ENCODE measurements at places on chromosomes 2 and 18.

DNA sequence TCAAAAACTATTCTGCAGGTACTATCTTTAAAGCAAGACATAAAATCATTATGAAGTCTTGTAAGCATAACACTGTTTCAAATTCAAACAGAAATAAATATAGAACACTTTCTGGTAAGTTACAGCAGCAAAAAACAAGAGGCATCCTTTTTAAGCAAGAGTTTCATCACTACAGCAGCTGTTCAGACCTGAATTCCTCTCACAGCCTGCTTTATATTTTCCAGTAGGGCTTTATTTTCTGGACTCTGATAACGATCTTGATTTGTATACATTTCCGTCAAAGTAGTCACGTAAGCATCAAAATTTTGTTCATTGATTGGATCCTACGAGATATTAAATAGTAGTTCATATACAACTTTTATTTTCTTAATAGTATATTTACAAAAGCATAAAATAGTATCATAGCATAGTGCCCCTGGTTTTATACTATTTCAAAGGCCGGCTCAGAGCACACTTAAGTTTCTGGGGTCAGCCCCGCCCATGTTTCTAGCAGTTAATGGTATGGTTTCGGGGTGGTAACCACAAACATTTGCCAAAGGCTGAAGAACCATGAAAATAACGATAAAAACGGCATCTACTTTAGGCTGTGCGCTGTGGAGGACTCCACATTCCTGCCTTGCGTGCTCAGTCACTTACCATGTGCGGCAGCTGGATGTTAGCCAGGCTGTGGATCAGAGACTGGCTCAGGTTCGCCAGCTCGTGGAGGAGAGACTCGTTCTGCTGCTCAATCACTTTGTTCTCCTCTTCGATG lies 47.5 kb upstream of the PXDN start:
- DNase-seq, result peak; percentile 92

DNA sequence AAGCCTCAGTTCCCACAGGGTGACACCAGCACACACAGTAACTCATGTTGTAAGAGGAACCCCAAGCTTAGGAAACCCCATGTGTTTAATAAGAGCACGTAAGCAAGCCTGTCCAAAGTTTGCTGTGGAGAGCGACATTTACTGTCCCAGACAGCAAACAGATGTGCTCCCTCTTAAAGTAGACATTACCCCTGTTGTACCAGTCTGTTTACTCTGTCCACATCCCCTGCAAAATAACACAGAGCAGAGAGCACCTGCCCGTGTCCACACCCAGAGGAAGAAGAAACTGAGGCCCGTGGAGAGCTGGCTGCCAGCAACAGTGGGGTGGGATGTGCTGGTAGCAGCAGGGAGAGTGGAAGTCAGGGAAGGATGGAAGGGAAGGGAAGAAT lies 243.5 kb downstream of the GBX2 start:
- DNase-seq, result no peak

DNA sequence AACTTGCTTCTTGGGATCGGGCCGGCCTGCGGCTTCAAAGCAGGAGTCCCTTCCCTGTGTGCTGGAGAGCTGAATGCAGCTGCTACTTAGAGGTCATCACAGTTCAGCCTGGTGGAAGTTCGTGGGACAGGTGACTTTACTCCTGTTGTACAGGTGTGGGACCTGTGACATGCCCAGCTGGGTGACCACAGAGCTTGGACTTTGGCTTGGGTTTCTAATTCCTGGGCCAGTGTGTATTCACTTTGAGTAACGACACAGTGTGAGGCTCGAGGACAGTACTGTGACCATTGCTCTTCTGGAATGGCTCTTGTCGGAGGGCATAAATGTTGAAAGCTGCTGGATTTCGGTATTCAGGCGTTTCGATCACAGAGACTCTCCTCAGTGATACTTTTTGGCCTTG lies 114.5 kb downstream of the STPG4 start:
- DNase-seq, result no peak

DNA sequence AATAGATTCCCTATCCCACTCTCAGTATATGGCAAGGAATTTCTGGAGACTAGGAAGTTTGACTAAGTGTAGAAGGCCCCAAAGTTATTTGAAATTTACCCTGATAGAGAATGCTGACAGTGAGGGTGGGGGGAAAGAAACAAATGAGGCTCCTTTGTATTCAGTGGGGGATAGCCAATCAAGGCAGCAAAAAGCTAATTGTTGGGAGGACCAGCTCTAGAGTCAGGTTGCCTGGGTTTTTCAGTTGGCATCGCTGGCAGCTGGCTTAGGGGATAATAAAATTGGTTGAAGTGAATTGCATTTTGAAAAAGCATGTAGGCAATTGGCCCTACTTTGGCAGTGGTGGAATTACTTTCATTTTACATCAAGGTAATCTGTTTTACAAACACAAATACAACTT lies 79.4 kb upstream of the STAM2 start:
- DNase-seq, result no peak

DNA sequence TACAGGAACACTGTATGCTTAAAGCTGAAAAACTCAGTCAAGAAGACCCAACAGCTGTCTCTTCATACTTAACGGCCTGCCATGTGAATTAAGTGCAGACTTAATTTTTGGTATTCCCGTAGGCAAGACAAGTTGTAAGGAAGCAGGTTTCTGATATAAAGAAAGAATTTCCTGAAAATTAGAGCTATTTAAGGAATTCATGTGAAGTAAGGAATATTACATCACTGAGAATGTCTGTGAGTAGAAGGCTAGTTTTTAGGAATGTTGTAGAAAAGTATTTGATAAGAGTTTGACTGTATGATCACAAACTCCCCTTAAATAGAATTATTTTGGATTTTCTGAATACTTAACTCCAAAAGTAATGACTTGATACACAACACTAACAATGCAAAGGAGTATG lies 51.0 kb downstream of the WDR33 start:
- peak; percentile 7 for DNase-seq

- no peak for DNase-seq
Measured at GRCh38 chr2:78979380-78980151, 45.9 kb upstream of the REG3G start.

DNA sequence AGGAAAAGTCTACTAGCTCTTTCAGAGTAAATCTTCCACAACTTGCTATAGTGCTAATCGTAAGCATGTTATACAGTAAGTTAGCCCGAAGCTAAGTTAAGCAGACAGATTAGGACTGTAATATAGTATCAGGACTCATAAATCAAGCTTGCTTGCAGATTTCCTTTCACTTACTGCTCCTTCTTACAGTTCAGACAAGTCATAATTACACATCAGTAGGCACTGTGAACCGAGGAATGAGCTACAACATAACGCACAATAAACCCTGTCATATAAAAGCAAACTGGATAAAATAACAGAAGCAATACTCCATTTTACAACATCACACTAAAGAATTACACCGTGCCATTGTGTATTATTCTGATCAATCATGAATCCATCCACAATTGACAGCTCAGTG lies 832.6 kb upstream of the ZEB2 start:
- DNase-seq, result no peak

GRCh38 chr2:23695890-23696751 lies 230.8 kb downstream of the ATAD2B start:
- DNase-seq, result no peak

- DNase-seq, result no peak
Measured at GRCh38 chr2:161138429-161138828, 21.8 kb upstream of the TANK start.

- DNase-seq, result no peak
Measured at GRCh38 chr18:52408800-52409302, 68.9 kb downstream of the DCC start.

- no peak for DNase-seq
Measured at GRCh38 chr18:26741048-26741447, 124.5 kb downstream of the AQP4 start.

DNA sequence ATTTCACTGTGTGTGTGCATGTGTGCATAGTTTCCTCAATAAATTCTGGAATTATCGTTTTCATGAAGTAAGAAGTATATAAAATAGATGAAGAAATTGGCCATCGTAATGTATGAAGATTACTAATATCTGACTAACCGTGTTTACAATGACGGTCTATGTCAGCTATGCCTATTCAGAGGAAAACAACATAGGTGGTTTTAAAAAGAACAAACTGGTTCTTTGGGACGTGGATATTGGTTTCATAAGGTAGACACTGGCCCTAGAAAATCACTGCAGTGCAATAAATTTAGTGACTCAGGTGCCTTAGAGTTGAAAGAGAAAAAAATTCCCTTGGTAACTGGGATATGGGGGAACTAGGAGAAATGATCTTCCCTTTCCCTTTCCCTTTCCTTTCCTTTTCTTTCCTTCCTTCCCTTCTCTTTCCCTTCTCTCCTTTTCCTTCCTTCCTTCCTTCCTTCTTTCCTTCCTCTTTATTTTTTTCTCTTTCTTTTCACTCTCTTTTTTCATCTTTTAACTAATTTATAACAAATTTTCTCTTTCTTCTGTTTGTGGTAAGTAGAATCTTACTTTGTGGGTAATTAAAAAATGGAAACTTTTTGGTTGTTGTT lies 36.4 kb downstream of the MAP2 start:
- no peak for DNase-seq

GRCh38 chr2:106584304-106584954 lies 97.3 kb downstream of the CD8B2 start:
- DNase-seq, result no peak

GRCh38 chr2:118046634-118047210 lies 32.9 kb upstream of the CCDC93 start:
- DNase-seq, result peak; percentile 43

DNA sequence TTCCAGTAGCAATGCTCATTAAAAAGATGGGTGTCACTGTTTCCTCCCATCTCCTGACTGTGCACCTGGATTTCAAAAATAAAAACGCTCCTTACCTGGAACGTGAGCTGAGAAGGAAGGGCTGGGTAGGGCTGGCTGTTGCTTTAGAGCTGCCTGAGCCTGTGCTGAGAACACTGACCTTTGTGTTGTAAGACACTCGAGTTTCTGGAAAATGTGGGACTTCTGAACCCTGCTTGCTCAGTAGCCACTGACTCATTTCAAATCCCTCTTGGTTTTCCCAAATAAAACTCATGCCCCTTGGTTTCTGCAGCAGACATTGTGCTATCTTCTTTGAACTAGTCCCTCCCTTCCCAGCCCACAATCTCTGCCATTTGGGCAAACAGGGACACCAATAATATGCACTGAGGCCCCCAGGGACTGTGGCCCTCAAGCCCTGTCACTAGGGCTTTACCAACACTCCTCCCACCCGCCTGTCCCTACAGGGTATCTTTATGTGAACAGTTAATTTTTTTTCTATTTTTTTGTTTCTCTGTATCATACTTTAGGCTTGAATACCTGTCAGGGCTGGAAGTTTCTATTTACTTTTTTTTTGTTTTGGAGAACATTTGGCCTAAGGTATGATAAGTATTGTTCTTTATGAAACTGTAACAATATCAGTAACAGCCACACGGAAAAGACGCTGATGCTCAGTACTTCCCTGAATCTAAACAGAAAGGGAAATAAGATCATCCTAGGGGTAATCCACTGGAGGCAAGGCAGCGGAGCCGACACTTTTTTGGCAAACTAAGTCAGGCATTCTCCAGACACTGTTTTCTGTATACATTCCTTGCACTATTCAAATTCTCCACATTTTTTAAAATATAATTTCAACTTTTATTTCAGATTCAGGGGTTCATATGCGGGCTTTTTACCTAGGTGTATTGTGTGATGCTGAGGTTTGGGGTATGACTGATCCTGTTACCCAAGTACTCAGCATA lies 280.2 kb downstream of the STK39 start:
- DNase-seq, result no peak

GRCh38 chr18:13543811-13544732 lies 182.3 kb downstream of the FAM210A start:
- no peak for DNase-seq

DNA sequence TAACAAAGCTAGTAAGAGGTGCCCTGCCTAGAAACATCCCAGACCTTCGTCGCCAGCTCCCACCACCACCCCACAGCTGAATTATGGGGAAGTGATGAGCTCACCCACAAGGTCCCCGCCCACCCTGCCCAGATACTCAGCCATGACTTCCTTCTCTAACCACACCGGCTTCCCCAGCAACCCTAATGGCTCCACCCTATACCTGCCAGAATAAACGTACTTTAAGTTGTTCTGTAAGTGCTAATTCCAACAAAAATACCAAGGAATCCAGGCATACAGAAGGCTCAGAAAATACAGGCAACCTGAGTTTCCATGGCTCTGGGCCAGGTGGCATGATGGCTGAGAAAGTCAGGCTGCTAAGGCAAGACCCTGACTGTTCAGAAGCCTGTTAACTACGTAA lies 39.1 kb downstream of the TMEM163 start:
- no peak for DNase-seq

DNA sequence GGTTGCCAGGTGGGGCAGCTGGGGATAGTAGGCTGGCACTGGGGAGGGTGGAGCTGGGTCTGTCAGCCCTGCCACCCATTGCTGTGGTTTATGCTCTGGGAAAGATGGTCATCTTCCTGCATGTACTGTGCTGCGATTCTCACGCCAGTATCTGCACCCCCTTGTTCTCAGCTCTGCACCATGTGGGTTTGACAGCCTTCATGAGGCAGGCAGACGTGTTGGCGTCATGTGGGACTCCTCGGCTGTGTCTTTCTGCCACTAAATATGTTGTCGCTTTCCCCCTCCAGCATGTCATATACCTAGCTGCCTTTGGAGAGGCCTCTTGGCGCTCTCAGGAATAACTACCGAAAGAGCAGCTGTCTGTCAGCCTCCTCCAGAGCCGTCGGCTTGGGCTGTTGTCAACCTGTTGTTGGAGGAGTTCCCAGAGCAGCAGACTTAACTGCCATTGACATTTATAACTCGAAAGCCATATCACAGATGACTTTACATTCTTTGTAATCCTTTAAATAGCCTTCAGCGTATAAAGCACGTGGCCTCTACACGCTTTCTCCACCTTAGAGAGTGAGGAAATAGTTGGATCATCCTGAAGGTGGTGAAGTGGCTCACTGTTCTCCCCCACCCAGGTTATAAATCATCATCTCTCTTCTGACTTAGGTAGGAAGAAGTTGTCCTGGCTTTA lies 80.4 kb upstream of the MGAT5 start:
- no peak for DNase-seq

- no peak for DNase-seq
Measured at GRCh38 chr18:28523758-28524475, 347.0 kb upstream of the CDH2 start.

- DNase-seq, result no peak
Measured at GRCh38 chr2:37154785-37155184, 2.0 kb downstream of the EIF2AK2 start.

- DNase-seq, result peak; percentile 21
Measured at GRCh38 chr18:61949946-61950345, 57.1 kb upstream of the RNF152 start.

- no peak for DNase-seq
Measured at GRCh38 chr2:172467382-172467781, 40.0 kb downstream of the ITGA6 start.

DNA sequence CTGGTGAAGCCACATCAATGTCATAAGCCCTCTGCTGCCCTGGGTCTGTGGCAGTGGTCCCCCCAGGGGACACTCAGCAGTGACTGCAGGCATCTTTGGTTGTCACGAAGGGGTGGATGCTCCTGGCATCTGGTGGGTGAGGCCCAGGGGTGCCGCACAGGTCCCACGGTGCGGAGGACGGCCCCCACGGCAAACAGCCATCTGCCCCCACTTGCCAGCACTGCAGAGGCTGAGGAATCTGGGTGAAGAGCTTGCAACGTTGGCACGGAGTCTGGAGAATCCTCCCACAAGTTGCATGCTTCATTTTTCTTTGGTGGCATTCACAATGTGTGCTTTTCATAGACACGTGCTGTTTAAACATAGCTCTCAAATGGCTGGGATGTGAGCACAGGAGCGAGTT lies 105.1 kb upstream of the PXDN start:
- no peak for DNase-seq

GRCh38 chr2:47221039-47221438 lies 65.9 kb upstream of the STPG4 start:
- DNase-seq, result peak; percentile 66
